HAP-1 (cell line): ENCODE measurements at places on chromosomes 5 and 9.

DNA sequence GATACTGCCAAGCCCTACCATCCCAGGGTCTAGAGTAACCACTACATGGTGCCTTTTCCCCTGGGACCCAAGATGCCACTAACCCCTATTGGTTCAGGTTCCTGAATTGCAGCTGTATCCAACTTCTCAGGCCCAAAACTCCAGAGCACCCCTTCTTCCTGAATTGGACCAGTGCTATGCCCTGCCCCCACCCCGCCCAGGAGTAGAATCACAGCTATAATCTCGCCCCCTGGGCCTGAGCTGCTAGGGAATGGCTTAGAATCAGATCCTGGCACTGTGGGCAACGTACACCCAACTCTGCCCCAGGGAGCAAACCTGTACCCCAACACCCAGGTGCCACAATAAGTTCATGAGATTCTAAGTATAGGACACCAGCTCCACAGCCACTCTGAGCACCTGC is 206.3 kb downstream of the CACNA1B start:
- DNase-seq, result no peak

DNA sequence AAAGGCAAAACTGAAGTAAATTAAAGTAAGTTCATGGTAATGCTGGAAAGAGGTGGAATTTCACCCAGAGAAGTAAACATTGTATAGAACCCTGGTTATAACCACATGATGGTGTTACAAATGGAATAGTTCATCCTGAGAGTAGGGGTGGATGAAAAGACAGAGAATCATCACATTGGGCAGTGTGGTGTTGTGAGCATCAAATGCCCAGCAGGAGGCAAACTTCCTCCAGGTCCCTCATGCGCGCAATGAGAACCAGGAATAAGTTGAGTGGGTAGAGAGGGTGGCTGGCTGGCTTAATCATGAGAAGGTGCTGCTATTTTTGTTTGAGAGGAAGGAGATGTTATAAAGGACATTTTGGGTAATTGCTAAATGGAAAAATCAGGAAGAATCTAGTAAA is 163.3 kb upstream of the HMHB1 start:
- DNase-seq, result no peak

DNA sequence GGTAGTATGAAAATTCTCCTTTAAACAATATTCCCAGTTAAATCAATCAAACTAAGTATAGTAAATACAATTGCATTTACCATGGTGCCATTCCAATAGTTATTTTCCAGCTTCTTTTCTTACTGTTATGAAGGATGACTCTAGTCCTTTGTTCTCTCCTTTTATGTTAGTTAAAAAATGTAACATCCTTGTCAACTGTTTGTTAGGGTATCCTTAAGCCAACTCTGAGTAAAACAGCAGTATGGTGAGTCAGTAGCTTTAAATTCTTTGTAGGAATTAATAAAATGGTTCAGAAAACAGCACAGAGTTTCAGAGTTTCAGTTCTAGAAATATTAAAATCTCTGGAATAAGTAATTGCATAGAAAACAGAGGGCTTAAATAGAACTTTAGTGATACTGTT is 384.4 kb downstream of the MTRR start:
- no peak for DNase-seq

DNA sequence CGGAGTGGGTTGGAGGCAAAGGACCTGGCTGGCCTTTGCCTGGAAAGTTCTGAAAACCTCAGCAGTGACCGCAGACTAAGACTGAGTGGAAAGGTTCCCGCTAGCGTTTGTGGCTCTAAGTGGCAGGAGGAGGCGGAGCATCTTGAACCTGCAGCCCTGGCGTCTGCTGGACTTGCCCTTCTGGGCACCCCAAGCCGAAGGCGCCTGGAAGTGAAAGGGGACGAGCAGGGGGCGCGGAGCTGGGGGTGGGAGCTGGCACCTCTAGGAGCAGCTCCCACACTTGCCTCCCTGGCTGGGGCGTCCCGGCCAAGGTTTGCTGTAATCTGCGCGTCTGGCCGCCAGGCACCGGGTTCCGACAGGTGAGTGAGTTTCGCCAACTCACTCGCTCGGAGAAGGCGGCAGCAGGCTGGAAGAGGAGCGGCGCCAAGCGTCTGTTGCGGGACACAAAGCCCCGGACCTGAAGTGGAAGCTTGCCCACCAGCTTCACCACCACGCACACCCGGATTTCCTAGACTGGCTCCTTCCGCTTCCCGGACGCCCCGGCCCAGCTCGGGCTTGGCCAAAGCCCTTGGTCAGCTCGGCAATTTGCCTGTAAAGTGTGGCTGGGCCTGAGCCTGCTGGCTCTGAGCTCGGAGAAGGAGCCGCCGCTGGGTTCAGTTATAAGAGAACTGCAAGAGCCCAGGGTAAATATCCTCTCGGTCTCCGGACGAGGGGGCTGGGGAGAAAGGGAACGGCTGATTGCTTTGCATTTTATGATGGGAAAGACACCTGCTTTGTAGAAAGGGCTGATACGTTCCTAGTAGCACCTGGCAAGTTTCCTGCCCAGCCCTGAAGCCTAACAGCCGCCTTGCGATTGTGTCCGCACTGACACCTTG is at the start of gene GNA14:
GNA14 (minus strand) TSS at position 89 of the 875 bp plus-strand sequence. CDS start 529 bp downstream, outside the sequence.
- DNase-seq, result no peak

DNA sequence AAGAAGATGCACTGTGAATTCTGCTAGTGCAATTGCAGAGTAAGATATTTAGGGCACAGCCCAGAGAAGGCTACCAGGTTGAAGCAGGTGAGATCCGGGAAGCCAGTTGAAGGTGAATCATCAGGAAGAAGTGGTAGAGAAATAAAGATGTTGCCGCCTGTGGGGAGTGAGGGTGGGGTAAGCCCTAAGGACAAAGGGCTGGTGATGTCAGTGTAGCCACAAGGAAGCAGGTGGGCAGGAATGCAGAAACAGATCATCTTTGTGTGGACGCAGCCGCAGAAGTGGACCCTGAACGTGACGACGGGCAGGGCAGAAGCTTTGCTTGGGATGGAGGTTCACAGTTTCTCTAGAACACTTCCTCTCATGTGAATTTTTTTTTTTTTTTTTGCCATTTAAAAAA is 164.2 kb downstream of the ACTL7B start:
- DNase-seq, result no peak

DNA sequence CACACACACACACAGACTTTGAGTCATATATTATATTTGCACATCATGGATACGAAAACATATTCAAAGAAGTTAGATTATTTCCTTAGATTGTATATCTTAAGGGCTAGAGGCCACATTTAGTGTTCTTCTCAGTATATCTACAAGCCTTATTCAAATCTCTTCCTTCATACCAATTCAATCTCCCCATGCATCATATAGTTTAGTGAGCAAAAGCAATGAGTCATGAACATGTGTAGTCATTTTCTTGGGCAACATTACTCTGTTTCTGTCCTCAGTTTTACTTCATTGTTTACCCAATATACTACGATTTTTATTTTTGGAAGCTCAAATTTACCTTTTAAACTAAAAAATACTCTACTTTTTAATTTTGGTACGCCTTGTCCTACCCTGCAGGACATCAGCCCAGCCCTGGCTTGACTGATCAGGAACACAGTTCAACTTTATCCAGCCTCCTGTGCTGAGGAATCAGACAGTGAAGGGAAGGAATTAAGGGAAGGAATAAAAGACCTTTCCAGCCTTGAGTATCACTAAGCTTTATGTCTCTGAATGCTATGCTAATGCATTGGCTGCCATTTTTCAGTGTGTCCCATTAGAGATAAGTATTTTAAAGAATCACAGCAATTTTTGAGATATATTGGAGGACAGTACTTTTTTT is 101.7 kb upstream of the FST start:
- no peak for DNase-seq

GRCh38 chr9:126945682-126946081 is 31.1 kb downstream of the RALGPS1 start:
- DNase-seq, result no peak

- no peak for DNase-seq
Observed at GRCh38 chr9:69140123-69140735, 33.8 kb upstream of the TJP2 start.

GRCh38 chr9:6938447-6938846 is 180.7 kb downstream of the KDM4C start:
- DNase-seq, result peak; percentile 61

GRCh38 chr5:122871661-122872060 is 26.2 kb downstream of the SNX24 start:
- DNase-seq, result no peak

DNA sequence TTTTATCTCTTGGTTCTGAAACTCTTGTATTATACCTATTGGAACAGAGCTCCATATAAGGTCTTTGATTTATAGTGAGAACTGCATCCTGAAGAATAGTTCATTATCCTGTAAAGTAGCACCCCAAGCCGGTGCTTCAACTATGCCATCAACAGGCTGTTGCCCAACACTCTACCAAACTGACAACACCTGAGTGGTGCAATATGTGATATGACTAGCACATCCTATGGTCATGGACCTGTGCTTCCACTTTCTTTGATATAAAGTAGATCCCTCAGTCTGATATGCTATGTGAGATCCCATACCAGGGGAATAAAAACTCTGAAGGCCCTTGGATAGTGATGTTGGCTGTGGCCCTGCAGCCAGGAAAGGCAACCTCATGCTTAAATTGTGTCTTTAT is 15.8 kb downstream of the CSF2 start:
- no peak for DNase-seq

GRCh38 chr5:97078958-97079743 is 63.3 kb downstream of the LIX1 start:
- DNase-seq, result no peak

GRCh38 chr9:136910901-136911245 is 24.6 kb downstream of the TRAF2 start:
- no peak for DNase-seq

- DNase-seq, result no peak
Observed at GRCh38 chr5:125189531-125189941, 443.1 kb upstream of the ZNF608 start.

GRCh38 chr5:33857037-33857436 is 34.8 kb downstream of the ADAMTS12 start:
- DNase-seq, result no peak

DNA sequence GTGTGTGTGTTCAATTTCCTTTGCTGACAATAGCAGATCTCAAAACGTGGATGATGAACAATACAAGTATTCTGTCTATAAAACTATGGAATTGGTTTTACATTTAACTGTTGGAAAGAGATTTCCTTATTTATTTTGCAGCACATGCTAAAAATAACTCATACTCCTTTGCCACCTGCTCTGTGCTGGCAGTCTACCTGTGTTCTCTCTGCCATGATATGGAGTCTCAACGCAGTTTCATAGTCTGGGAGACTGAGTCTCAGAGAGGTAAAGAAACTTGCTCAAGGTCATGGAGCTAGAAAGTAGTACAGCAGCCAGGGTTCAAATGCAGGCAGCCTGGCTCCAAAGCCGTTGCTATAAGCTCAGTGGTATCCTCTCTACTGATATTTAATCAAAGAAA is 466.0 kb upstream of the DAP start:
- DNase-seq, result no peak

DNA sequence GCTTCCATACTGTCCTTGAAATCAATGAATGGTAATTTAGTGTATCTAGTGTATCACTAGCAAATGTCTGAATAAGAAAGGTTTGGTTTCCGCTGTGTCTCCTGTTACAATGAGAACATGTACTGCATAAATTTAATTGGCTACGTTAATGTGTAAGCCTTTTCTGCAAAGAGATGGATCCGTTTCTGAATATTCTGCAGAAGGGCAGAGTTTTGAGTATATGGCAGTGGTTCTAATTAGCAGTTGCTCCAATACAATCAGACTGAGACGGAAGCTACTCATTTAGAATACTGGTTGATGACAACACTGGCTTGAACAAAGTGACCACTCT is 555 bp upstream of the PCDHGC4 start:
- DNase-seq, result no peak
